ENCODE measurements at places on chromosomes 2 and 18.

- no peak for DNase-seq
Measured at GRCh38 chr2:133568172-133568571, at the start of gene NCKAP5. TSS of gene NCKAP5 (minus strand) at chr2:133568463. CDS start at chr2:133517526, 50,937 bp downstream.

- peak; percentile 2 for DNase-seq
Measured at GRCh38 chr2:75787532-75788132, 76.9 kb upstream of the GCFC2 start.

DNA sequence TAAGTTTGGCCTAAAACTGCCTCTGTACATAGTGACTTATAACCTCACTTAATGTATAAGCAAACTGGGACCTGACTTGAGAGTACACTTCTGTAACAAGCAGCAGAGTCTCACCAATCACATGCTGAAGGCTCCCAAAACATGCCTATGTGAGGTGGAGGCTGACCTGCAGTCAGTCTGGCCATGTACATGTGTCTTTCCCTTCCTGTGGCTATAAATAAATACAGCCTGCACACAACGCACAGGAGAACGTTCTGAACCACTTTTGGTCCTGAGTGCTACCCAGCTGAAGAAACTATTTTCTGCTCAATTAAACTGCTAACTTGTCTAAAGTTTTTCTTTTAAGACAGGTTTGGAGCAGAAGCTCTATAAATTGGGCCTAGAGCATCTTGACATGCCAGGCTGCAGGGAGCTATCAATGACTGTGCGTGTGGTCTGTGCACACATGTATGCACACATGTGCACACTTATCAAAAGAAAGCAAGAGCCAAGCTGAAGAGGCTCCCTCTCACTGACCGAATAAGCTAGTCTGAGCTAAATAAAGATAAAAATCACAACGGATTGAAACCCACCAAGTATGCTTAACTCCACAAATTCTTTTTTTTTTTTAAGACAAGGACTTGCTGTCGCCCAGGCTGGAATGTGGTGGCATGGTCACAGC, 15.0 kb downstream of the RNASEH1 start:
- no peak for DNase-seq

DNA sequence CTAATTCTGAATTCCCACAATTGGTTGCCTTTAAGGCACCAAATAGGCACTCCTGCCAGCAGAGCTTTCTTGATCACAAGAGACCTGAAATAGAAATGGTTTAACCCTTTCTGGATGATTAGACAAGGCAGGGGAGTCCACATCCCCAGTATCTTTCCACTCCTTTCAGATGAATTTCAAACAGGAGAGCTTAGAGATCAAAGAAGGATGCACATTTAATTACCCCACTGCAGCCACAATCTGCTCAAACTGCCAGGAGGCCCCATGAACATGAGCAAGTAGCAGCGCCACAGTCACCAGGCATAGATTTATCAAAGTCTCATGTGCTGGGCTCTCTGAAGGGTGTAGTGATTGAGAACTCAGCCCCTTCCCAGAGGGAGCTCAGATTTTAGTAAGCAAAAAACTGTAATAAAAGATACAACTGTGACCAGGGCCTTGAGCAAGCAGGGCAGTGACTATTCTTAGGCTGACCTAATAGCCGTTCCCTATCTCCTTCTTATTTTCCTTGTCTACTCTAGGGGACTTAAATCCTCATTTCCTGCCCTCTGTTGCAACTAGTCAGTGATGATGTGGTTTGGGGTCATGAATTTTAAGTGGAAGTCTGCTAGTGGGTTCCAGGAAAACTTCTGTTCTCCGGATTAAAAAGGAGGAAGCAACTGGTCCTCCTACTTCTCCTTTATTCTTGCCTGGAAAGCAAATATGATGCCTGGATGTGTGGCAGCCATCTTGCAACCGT, 53.7 kb downstream of the SLC4A3 start:
- no peak for DNase-seq

- no peak for DNase-seq
Measured at GRCh38 chr2:201136889-201137321, 20.9 kb downstream of the CFLAR start.

- no peak for DNase-seq
Measured at GRCh38 chr2:144445196-144445595, 74.7 kb downstream of the ZEB2 start.

DNA sequence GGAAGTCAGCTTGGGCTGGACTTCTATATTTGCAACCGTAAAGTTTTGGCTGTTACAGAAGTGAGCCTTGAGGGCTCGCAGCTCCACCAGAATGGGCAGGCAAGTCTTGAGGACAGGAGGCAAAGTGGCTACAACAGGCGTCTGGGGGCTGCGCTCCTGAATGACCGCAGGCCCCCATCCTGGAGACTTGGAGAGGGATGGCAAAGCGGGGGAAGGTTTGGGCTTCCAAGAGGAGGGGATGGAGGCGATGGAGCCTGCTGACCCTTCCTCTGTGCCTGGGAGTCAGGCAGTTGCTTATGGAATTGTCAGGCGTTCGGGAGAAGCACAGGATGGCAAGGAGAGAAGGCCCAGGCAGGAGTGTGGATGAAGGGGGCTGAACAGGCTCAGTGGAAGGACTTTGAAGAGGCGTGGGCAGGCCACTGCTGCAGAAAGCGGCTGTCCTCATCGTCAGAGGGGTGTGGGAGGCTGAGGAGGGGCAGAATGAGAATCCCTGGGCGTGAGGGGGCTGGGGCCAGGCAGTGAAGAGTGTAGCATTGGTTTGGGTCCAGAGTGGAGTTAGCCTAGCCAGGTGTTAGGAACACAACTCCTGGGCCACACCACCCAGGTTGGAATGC, 72.3 kb downstream of the INHBB start:
- DNase-seq = no peak

- DNase-seq = no peak
Measured at GRCh38 chr18:59940068-59940467, 40.3 kb downstream of the PMAIP1 start.

GRCh38 chr2:86021396-86022378, 84.0 kb downstream of the POLR1A start:
- no peak for DNase-seq

DNA sequence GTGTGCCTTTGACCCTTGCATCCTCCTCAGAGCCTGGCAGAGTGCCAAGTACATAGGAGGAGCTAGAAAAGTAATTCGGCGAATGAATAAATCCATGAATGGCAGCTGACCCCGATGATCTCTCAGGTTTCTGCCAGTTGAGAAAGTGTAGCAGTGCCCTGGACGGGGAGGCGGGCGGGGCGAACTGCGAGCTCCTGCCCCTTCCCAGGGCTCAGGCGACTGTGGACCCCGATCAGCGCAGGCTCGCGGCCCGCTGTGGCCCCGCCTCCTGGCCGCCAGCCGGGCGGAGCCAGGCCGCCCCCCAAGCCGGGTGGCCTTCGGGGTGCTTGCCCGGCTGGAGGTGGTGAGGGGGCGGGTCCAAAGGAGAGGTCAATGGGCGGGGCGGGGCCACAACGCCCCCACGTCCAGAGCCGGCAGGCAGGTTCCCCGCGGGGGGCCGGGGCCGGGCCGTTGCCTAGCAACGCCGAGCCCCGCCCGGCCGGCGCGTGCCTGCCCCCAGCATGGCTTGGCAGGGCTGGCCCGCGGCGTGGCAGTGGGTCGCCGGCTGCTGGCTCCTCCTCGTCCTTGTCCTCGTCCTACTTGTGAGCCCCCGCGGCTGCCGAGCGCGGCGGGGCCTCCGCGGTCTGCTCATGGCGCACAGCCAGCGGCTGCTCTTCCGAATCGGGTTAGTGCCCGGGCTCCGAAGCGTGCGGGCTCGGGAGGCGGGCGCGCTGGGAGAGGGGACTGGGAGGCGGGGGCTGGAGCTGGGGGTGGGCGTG, 30.6 kb upstream of the TMBIM1 start:
- DNase-seq = no peak

- DNase-seq = no peak
Measured at GRCh38 chr18:48230467-48231113, 178.6 kb downstream of the ZBTB7C start.

DNA sequence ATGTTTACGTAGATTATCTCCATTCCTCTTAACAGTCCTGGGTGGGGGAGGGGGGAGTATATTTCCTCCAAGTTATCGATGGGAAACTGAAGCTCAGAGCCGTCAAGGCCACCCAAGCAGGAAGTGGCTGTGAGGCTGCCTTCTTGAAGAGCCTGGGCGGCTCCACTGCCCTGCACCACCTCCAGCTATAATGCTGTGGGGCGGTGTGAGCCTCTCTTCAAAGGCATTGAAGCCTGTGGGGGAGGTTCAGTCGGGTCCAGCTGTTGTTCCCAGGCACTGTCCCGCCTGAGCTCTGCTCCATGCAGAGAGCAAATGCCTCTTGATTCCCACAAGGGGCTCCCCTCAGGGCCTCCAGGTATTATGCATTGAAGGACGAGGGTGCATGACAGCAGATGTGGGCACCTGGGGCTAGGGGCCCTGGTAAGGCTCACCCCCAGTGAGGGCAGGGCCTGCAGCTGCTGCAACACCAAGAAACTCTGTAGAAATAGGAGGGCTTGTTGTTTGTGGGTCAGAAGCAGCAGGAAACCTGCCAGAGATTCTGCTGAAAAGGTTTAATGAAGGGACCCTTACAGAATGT, 29.5 kb upstream of the LAPTM4A start:
- no peak for DNase-seq

DNA sequence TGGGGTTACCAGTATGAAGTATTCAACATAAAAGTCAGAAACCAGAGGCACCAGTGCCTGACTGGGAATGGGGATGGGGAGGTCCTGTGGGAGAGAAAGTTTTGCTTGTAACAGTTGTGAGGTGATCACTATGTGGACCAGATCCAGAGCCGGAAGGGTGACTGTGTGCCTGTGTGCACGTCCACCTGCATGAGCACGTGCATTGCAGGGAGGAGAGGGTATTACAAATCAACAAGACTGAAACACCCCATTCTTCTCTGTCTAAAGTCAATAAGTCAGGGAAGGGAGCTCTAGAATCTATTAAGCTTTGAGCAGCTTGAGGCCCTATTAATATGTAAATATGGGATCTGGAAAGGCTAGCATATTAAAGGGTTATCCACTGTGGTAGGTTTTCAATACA, 241.0 kb upstream of the ACVR2A start:
- no peak for DNase-seq

DNA sequence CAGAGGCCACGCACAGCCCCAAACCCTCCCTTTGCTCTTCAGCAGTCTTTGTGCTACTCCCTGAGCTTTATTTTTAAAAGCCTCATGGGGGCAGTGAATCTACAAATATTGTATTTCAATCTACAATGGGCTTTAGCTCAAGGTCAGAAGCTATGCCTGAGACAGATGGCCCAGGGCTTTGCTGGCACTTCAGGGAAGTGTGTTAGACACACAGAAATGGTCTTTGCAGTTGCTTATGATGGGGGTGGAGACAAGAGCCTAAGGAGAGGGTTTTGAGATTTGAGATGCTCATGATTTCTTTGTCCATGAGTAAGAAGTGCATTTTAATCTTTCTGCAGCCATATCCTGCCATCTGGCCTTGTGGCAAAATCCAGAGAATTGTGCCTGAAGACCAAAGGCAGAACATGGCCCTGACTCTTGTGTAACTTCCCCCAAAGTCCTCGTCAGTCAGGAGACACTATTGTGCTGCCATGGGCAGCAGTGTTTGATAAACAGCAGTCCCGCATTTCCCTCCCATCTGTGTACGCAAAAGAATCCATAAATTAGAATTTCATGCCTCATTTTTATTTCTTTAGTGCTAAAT, 92.6 kb downstream of the VAPA start:
- no peak for DNase-seq

DNA sequence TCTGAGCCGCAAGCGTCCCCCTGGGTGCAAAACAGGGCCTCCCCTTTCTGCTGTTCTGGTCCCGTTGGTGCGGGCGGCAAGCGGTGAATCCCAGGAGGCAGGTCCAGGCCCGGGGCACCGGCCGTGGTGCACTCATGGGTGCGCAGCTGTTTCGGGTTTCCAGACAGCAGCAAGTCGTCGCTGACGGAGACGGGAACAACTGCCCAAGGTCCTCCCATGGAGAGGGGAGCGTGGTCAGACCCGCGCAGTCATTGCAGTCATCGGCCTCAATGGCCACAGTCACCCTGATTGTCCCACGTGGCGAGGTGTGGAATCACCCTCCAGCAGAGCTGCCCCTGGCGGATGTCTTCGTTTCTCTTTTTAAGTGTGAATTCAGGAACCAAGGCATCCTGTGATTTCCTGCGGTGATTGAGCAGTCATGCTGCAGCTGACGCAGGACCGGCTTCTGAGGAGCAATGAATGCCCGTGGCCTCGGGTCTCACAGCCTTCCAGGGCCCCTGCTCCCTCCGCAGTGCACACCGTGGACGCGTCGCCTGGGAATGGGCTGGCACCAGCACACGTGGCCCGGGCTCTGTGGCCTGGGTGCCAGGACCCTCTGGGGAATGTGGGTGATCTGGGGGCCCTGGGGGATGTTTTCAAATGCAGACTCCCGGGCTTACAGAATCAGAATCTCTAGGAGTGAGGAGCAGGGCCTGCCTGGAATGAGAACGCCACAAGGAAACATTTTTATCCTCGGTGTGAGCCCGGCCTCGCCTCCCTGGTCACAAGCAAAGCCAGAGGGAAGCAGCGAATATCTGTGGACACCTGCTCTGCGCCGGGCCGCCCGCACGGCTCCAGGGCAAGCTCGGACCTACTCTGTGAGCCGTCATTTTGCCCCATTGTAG, 244.2 kb upstream of the SALL3 start:
- no peak for DNase-seq

DNA sequence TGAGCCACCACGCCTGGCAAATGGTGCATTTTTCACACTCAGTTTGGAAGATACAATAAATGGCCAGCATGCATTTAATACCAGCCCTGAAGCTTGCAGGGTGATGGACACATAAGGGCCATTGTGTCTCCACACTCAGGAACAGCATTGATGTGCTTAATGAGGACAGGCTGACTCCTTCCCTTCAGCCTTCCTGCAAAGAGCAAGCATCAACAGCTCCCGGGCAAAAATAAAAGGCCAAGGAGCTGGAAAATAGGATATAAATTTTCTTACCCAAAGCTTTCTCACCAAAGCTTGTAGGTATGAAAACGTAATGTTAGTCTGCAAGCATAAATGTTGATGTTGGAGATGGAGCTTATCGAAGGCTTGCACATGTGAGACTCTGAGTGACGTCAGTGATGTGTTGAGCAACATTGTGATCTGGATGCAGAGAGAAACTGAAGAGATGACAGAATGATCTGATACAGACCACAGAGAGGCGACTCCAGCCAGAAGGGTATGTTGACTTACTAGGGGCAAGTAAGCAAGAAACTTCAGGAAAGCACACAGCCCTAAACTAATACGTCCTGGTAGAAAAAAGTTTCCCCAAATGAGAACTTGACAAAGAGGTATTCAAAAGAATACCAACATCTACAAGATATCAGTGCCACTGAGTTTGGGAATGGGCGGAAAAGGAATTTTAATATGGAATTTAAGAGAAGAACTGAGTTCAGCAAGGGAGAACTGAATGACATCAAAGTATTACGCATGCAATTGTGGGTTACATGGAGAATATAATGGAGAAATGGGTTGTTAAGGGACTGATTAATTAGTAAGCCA, 256.5 kb downstream of the TGIF1 start:
- no peak for DNase-seq

Data from AG09309 (cell line).